ENCODE measurements at places on chromosomes 2 and 18. TPM values are rescaled to one million over a fixed set of nuclear protein-coding genes. Genes with fewer than 3 reads are reported as not detected.
A peak's percentile ranks its signal among the peaks of the same experiment; 100 is the strongest.

CRYBA2 gene
- not detected for total RNA-seq

DNA sequence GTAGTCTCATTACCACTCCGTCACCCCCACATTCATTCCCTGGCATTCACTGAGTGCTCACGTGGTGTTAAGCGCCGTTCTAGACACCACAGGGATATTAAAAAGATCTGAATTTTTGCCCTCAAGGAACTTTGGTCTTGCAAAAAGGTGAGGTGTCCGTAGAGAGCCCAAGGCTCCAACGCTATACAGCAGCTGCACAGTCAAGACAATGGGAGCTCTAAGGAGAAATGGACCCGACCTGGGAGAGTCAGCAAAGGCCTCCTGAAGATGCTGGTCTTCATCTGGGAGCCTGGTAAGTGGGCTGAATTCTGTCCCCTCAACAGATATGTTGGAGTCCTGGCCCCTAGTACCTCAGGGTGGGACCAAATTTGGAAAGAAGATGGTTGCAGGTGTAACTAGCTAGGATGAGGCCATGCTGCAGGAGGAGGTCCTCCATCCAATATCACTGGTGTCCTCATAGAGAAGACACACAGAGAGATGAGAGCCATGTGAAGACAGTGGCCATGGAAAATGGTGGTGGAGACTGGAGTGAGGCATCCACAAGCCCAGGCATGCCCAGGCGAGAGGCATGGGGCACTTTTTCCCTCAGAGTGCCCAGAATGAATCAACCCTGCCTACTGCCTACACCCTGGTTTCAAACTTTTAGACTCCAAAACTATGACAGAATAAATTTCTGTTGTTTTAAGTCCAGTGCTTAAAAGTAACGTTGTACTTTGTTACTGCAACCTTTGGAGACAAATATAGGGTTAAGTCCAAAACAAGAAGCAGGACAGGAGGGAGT lies 247.3 kb downstream of the TTC32 start:
- DNase-seq: no peak

HOXD13 gene
- not detected for total RNA-seq

LIMS3 gene
- total RNA-seq: 12.7 TPM

- DNase-seq: peak; percentile 93
Observed at GRCh38 chr2:41932241-41933045, 115.4 kb upstream of the PKDCC start.

SLC5A7 gene
- not detected for total RNA-seq

DNA sequence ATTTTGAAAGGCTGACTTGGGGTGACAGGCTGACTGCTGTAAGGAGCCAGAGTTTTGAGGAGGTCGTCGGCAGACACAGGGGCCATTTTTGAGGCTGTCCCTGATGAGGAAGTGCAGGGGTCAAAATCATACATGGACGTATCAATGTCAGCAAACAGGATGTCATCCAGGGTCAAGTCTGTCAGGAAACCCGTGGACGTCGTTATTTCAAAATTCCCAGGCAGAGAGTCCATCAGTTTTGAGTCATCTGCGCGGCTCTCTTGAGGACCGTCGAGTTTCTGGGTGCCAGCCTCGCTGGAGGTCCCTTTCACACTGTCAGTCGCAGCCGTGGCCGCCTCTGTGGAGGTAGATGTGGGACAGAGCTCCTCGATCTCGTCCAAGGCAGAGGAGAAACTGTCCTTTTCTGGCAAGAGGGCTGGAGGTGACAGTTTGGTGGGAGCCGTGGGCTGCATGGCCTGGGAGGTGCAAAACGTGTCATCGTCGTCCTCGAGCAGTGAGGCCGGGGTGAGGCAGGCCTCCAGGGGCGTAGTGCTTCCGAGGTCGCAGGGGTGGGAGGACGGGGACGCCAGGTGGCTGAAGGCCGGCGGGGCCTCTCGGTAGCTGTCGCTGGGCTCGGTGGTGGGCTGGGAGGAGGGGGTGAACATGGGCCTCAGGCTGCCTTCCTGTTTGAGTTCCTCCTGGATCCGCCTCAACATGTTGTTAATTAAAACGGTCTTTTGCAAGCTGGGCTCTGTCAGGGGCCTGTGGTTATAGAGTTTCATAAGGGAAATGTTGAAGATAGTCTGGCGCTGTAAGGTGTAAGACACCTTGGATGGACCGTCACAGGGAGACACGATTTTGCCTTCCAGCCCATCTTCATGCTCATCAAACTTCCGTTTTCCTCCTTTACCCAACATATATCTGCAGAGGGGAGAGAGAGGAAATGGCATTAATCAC lies 17.5 kb downstream of the SERTAD2 start:
- no peak for DNase-seq

GRCh38 chr2:237320801-237321560 lies 93.0 kb downstream of the COL6A3 start:
- no peak for DNase-seq

CCDC121 gene
- total RNA-seq: 2.2 TPM

- DNase-seq: peak; percentile 54
Observed at GRCh38 chr2:167177196-167177595, 288.9 kb downstream of the XIRP2 start.

Measured in IMR-90 (cell line).